Fibroblast of skin of right biceps (primary cell): ENCODE measurements at places on chromosomes 3 and 15.
A peak's percentile ranks its signal among the peaks of the same experiment; 100 is the strongest.

GRCh38 chr15:44489464-44489863 is 47.5 kb upstream of the EIF3J start:
- peak; percentile 79 for DNase-seq

- DNase-seq: no peak
Measured at GRCh38 chr3:106302451-106303221, 433.8 kb upstream of the CBLB start.

DNA sequence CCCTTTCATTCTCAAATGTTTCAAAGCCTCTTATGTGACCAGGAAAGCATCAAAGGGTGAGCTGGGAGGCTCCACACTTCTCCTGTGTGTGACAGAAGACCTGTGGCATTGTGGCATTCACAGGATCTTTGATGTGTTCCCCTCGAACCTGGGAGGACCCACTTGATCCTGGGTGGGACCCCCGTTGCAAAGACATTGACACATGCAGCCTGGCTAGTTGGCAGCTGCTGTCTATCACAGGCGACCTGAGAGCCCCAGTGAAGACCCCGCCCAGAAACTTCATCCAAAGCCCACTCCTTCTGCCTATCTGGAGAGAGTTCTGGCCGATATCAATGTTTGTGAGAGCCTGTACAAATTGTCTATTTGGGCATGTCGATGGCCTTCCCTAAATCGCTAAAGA is 140.4 kb upstream of the ATP2B2 start:
- DNase-seq: no peak

DNA sequence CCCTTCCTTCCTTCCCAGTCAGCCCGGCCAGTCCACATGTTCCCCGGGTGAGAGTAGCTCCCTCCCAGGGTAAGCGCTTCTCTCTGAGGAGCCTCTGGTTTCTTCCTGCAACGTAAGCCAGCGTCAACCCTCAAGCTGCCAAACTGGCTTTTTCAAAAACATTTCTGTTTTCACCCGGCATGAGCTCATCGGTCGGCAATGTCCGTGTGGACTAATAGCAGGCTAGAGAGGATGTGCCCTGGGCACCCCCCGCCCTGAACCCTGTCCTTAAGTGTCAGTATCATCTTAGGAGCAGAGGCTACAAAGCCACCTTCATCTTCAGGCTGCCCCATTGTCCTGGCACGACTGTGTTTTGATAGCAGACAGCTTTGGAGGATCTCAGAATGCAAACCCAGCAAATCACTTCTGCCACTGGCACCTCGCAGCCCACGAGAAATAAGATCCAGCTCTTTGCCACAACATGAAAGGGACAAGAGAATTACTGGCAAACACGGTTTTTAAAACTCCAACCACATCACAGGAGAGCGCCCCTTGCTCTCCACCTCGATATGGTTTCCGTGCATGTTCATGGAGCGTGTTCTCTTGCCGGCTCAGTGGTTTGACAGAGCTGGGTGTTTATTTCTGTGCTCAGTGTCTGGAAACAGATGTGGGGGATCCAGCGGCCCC is 9.9 kb downstream of the ALDH1A3 start:
- peak; percentile 78 for DNase-seq

GRCh38 chr3:152729906-152730305 is 105.0 kb upstream of the P2RY1 start:
- no peak for DNase-seq

- no peak for DNase-seq
Measured at GRCh38 chr3:186798239-186798874, 7.9 kb downstream of the RFC4 start.

- DNase-seq: peak; percentile 21
Measured at GRCh38 chr15:57017024-57017423, 98.6 kb downstream of the TCF12 start.

- DNase-seq: peak; percentile 60
Measured at GRCh38 chr3:193783166-193783896, 190.3 kb downstream of the OPA1 start.

GRCh38 chr3:46467562-46467961 is 2.9 kb upstream of the LTF start:
- no peak for DNase-seq

DNA sequence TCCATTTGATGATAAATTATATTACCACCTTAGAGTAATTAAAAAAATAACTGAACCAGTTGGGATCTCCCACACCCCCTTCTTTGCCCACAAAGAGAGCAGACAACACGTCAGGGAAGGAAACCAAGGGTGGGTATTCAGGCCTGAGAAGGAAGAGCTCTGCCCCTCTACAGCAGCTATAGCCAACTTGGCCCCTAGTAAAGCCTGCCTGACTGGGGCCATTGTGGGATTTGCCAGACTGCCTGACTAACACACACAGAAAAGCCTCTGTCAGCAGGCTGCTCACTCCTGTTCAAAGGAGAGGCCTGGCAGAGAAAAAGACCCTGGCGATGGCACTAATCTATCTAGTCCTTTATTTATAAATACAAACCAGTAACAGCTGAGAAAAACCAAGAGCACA is 41.4 kb downstream of the ATP8B4 start:
- DNase-seq: no peak

GRCh38 chr3:150925751-150926201 is 20.5 kb upstream of the MINDY4B start:
- DNase-seq: peak; percentile 40

DNA sequence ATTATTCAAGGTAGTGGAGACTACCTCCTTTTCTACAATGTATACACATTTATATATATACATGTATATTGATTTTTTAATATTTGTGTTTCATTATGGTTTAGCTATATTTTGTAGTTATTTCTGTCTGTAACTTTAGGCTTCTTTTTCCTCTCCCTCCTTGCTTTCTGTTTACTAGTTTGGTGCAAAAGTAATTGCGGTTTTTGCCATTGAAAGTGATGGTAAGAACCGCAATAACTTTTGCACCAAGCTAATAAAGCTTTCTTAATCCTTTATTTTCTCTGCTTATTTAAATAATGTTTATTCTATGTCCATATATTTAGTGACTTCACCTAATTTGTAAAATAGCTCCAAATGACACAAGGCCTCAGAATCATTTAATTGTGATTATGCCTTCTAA is 195.3 kb upstream of the PLSCR5 start:
- no peak for DNase-seq

DNA sequence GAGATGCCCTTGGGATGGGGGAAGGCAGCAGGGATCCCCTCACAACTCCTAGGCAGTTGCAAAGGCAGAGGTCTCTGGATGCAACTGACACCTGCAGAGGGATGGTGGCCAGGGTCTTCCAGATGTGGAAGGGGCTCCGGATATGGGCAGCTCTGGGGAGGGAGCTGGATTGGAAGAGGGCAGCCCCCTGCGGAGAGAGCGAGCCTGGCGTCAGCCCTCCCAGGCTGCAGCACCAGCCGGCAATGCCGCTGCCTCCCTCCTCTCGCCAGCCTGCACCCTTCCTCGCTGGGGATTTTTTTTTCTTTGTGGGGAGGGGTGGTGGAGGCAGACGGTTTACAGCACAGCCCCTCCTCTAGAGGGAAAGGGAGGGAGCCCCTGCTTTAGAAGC is 1.6 kb downstream of the INSYN1 start:
- no peak for DNase-seq

DNA sequence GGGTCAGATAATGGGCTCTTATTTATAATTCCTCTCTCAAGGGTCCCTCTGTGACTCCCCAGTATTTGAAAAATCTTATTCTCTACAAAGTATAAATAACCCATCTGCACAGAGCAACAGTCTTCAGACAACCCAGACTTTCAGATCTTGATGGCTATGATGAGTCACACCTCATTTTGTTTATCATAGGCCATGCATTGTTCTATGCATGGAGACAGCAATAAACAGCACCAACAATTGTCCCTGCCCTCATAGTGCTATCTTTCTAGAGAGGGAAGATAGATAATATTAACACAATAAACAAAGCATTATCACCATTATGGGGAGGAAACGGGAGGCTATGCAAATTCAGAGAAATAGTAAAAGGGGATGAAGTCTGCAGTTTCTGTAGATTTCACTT is 13.4 kb downstream of the FHIT start:
- DNase-seq: no peak

DNA sequence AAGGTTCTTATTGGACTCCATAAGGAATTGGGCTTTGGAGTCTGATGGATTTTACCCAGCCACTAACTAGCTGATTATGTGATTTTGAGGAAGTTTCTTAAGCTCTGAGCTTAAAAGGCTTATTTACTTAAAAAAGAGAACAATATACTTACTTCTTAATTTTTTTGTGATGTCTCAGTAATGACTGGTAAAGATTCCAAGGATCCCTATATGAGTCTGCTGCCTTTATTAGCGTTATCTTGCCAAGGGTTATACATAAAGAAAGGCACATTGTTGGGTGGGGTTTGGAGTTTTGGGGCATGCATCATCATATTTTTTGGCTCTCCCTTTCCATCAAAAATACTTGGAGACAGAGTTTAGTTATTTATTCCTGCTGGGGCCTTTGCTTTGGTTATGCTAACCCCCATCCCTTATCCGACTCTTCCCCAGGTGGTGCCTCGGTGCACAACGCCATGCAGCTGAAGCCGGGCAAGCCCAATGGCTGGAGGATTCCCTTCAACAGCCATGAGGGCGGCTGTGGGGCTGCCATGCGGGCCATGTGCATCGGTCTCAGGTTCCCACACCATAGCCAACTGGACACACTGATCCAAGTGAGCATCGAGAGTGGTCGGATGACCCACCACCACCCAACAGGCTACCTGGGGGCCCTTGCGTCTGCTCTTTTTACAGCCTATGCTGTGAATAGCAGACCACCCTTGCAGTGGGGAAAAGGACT is 6.7 kb downstream of the ADPRH start:
- peak; percentile 73 for DNase-seq

GRCh38 chr3:28022916-28023315 is 218.5 kb upstream of the CMC1 start:
- DNase-seq: no peak

- DNase-seq: no peak
Measured at GRCh38 chr3:169619793-169620192, 43.7 kb downstream of the MECOM start.

DNA sequence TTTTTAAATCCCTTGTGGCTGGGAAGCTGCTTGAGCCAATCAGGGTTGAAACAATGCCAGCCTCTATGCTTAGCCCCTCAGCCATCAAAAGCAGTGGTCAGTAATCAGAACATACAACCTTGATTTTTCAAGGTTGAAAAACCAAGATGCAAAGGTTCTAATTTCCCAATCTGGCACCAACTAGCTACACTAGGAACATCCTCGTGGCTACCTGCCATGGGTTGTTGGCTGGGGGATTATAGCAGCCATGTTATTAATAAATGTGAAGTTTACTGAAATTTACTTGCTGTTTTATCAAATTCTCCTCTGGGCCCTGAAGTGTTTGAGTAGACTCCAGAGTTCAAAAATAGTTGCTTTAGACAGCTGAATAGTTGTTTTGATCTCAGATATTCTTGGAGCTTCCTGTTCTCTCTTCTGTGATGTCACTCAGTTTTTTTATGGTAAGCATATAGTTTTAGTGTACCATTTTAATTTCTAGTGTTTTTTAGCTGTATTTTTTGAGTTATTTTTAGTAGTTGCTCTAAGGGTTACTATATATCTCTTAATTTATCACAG is 31.9 kb downstream of the PCCB start:
- no peak for DNase-seq

DNA sequence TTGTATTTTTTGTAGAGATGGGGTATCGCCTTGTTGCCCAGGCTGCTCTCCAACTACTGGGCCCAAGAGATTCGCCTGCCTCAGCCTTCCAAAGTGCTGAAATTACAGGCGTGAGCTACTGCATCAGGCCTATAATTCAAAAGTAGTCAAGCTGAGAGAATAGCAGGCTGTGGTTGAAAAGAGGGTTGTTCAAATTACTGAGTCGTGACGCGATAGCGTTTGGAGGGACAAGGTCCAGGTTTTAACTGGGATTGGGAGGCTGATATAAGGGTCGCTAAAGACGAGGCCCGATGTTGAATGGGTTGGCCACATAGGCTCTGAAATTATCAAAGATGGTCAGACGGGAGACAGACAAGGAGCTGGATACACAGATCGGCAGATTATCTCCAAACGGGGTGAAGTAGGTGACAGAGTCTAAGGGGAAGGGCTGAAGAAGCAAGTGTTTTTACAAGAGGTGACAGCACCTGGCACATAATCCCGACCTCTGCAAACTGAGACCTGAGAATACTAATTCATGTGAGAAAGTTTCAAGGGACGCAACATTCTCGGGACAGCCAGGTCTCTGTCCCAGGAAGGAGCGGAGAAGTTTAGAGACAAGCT is 759 bp upstream of the ARID3B start:
- peak; percentile 58 for DNase-seq

GRCh38 chr3:7000501-7000900 is 139.6 kb downstream of the GRM7 start:
- peak; percentile 0 for DNase-seq

GRCh38 chr3:52846432-52846965 is 11.7 kb upstream of the MUSTN1 start:
- DNase-seq: no peak

DNA sequence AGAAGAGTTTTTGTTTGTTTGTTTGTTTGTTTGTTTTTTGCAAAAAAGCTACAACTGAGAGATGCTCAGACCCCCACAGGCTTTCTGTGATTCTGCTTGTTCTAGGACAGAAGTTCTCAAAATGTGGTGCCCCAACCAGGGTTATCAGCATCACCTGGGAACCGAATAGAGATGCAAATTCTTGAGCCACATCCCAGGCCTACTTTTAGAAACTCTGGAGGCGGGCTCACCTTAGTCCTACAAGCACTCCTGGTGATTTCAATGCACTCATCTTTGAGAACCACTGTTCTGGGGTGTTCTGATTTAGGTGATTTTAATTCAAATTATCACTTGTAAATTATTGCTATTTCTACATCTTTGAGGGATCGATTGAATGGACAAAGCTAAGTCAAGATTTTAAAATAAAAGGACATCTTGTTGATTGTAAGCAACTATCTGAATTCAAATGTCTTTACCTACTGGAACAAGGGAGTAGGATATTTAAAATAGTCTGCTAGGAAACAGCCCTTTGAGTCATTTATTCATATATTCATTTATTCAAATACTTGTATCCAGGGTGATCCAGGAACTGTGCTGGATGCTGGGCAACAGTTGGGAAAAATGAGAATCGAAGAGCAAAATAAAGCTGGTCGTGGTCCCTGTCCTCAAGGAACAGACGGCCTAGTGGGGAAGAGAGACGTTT is 44.7 kb upstream of the CADPS start:
- DNase-seq: no peak

GRCh38 chr3:101722394-101723173 is 1.8 kb upstream of the CEP97 start:
- no peak for DNase-seq

GRCh38 chr15:39251413-39252133 is 329.3 kb upstream of the THBS1 start:
- DNase-seq: peak; percentile 74

GRCh38 chr3:48039487-48040190 is 23.4 kb upstream of the MAP4 start:
- peak; percentile 86 for DNase-seq

- DNase-seq: peak; percentile 49
Measured at GRCh38 chr15:41233367-41233771, 2.3 kb downstream of the CHP1 start.

DNA sequence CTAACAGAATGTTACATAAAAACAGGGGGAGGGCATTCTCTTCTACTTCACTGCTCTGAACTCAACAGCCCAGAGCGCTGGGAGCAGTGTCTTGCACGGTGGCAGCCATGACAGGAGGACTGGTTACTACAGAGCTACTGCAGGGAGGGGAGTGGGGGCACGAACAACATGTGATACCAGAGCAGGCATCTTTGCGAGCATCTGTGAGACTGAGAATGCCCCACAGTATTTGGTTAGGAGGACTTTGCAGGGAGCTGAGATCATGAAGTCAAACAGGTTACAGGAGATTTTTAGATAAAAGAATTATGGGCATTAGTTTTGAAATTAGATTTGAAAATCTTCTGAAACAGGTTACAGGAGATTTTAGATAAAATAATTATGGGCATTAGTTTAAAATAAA is 58.8 kb upstream of the GOLGA8B start:
- DNase-seq: no peak

- no peak for DNase-seq
Measured at GRCh38 chr15:59739557-59740186, 50.6 kb upstream of the BNIP2 start.
